Esophagus squamous epithelium (tissue), 5 donors: ENCODE measurements at places on chromosomes 5 and 9. TPM values are rescaled to one million over a fixed set of nuclear protein-coding genes. Genes with fewer than 3 reads are reported as not detected.

Gene SERF1B
- 11.3 TPM for total RNA-seq

Gene TGFBI
- 9.2 TPM for total RNA-seq

Gene SYK
- total RNA-seq = 50.2 TPM

Gene HACD4
- total RNA-seq = 0.97 TPM

Gene KLHL9
- total RNA-seq = 21.2 TPM

GRCh38 chr5:9474219-9475002 is 71.5 kb downstream of the SEMA5A start:
- no peaks in the 10 kb centered on the region for H3K4me1 ChIP-seq
- no peak overlapping the region for H3K4me3 ChIP-seq
- H3K36me3 ChIP-seq = no peaks in the 10 kb centered on the region
- DNase-seq = no peak
- H3K27ac ChIP-seq = no peak overlapping the region

- no peak for DNase-seq
- no peaks in the 10 kb centered on the region for H3K4me1 ChIP-seq
- no peaks in the 10 kb centered on the region for H3K36me3 ChIP-seq
- H3K27me3 ChIP-seq = no peaks in the 10 kb centered on the region
- H3K4me3 ChIP-seq = no peak overlapping the region
These were observed 35.3 kb upstream of the SPDL1 start for GRCh38 chr5:169548315-169548714.

GRCh38 chr5:107289030-107289714 is 381.6 kb downstream of the EFNA5 start:
- H3K27ac ChIP-seq = no peak overlapping the region
- no peak overlapping the region for H3K4me3 ChIP-seq
- H3K4me1 ChIP-seq = peaks cover 6% of the 10 kb centered on the region
- no peaks in the 10 kb centered on the region for H3K36me3 ChIP-seq
- DNase-seq = no peak

- no peak overlapping the region for H3K27ac ChIP-seq
- DNase-seq = no peak
- no peaks in the 10 kb centered on the region for H3K36me3 ChIP-seq
These were observed 185.5 kb downstream of the TAF11L14 start for GRCh38 chr5:17819783-17820182.

GRCh38 chr9:114805670-114806525 is at the start of gene TNFSF15:
TSS of gene TNFSF15 (minus strand) at chr9:114806039. CDS start at chr9:114806012, 27 bp downstream.
- H3K4me3 ChIP-seq = peak within 1 kb of the TSS; percentile 52
- peaks cover 40% of the 10 kb centered on the region for H3K4me1 ChIP-seq
- no peaks in the 10 kb centered on the region for H3K27me3 ChIP-seq
- peak within 1 kb of the TSS; percentile 78 for H3K27ac ChIP-seq

GRCh38 chr9:4894076-4894475 is 91.0 kb upstream of the JAK2 start:
- H3K36me3 ChIP-seq = no peaks in the 10 kb centered on the region
- DNase-seq = no peak
- H3K4me1 ChIP-seq = no peaks in the 10 kb centered on the region

DNA sequence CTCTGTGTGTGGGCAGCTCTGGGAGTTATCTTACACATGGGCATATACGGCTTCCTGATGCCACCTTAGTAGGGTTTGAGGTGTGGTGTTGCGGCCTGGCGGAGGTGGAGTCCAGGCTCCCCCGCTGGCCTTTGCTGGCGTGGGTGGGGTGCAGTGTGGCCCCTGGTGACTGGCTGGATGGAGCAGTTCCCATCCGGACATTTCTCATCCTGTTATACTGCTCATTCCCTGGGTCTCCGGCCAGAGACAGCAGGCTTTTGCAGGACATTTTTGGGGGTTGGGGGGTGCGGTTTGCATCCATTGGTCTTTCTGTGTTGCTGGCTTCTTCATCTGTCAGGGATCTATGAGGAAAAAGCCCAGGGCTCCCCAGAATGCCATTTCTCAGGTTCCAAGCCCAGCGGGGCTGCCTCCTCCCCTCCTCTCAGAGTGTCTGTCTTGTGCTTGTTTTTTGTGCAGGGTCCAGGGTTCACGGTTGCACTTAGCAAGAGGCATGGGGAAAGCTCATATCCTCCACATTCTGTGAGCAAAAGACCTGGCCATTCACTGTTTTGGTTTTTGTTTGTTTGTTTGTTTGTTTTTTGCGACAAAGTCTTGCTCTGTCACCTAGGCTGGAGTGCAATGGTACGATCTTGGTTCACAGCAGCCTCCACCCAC is 22.3 kb downstream of the NDUFS6 start:
- no peak for DNase-seq
- peaks cover 80% of the 10 kb centered on the region for H3K36me3 ChIP-seq
- no peaks in the 10 kb centered on the region for H3K27me3 ChIP-seq
- H3K4me1 ChIP-seq = no peaks in the 10 kb centered on the region
- H3K27ac ChIP-seq = no peak overlapping the region

- H3K36me3 ChIP-seq = no peaks in the 10 kb centered on the region
- H3K4me3 ChIP-seq = no peak overlapping the region
- H3K27me3 ChIP-seq = no peaks in the 10 kb centered on the region
- no peaks in the 10 kb centered on the region for H3K4me1 ChIP-seq
- DNase-seq = no peak
- H3K27ac ChIP-seq = no peak overlapping the region
These were observed 634.8 kb downstream of the DMRTA1 start for GRCh38 chr9:23081377-23081776.

GRCh38 chr5:159792180-159792579 is 124.1 kb upstream of the ADRA1B start:
- no peaks in the 10 kb centered on the region for H3K4me1 ChIP-seq
- no peak overlapping the region for H3K27ac ChIP-seq
- no peaks in the 10 kb centered on the region for H3K36me3 ChIP-seq
- no peak for DNase-seq

- DNase-seq = no peak
- H3K27me3 ChIP-seq = no peaks in the 10 kb centered on the region
These were observed 8.4 kb upstream of the SAP30L start for GRCh38 chr5:154437281-154437965.

GRCh38 chr5:7705261-7705660 is 145.7 kb downstream of the CFAP90 start:
- H3K27ac ChIP-seq = no peak overlapping the region
- DNase-seq = no peak
- H3K27me3 ChIP-seq = no peaks in the 10 kb centered on the region

- no peak for DNase-seq
- peak overlapping the region; percentile 11 for H3K4me3 ChIP-seq
- no peaks in the 10 kb centered on the region for H3K27me3 ChIP-seq
- H3K27ac ChIP-seq = peak overlapping the region; percentile 30
- peaks cover 38% of the 10 kb centered on the region for H3K4me1 ChIP-seq
These were observed 94.4 kb upstream of the IFNE start for GRCh38 chr9:21576331-21577189.

DNA sequence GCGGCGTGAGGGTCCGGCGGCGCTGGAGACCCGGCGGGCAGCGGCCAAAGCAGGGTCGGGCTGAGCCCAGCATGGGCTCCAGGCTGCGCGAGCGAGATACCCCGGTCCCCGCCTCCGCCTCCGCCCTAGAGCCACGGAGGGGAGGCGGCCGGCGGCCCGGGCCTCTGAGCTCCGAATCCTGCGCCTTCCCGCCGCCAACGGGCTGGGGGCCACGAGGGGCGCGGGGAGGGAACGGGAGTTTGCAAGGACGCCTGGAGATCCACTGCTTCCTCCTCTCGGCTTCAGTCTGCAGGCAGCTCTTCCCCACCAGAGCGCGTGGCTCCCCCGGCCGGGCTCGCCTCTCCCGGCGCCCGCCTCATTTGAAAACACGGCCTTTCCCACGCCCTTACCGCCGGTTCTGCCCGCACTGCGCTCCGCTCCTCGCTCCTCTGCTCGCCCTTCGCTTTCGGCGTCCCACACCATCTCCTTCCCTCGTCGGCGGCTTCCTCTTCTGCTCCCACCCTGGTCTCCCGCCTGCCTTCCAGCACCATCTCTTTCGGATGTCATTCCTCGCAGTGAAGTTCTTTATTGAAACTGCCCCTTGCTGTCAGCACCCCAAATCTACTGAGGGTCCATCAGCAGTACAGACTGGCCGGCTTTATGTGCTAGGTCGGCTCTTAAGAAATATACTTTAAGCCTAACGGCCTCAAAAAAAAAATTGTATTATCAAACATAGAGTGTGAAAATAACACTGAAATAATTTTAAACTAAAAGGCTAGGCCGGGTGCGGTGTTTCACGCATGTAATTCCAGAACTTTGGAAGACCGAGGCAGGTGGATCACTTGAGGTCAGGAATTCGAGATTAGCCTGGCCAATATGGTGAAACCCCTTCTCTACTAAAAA is 105.0 kb upstream of the FAM120A start:
- H3K4me1 ChIP-seq = peaks cover 6% of the 10 kb centered on the region
- no peaks in the 10 kb centered on the region for H3K36me3 ChIP-seq

- H3K27ac ChIP-seq = peak within 1 kb of the TSS; percentile 90
- H3K36me3 ChIP-seq = no peaks in the 10 kb centered on the region
- no peak for DNase-seq
These were observed at the start of gene BNC2 for GRCh38 chr9:16870596-16871335. TSS of gene BNC2 (minus strand) at chr9:16870670. CDS start at chr9:16870648, 22 bp downstream.

DNA sequence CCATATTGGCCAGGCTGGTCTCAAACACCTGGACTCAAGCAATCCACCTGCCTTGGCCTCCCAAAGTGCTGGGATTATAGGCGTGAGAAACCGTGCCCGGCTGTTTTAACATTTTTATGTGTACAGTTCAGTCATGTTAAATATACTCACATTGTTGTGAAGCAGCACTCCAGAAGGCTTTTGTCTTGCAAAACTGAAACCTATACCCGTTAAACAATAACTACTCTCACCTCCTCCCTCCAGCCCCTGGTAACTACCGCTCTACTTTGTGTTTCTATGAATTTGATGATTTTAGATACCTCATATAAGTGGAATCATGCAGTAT is 23.1 kb upstream of the SHB start:
- H3K36me3 ChIP-seq = no peaks in the 10 kb centered on the region
- H3K4me3 ChIP-seq = no peak overlapping the region
- no peaks in the 10 kb centered on the region for H3K4me1 ChIP-seq
- H3K27me3 ChIP-seq = no peaks in the 10 kb centered on the region
- H3K27ac ChIP-seq = no peak overlapping the region

- no peak overlapping the region for H3K4me3 ChIP-seq
- H3K27me3 ChIP-seq = no peaks in the 10 kb centered on the region
- H3K27ac ChIP-seq = no peak overlapping the region
- H3K36me3 ChIP-seq = no peaks in the 10 kb centered on the region
- no peak for DNase-seq
These were observed 9.9 kb downstream of the RBM27 start for GRCh38 chr5:146213210-146213826.

DNA sequence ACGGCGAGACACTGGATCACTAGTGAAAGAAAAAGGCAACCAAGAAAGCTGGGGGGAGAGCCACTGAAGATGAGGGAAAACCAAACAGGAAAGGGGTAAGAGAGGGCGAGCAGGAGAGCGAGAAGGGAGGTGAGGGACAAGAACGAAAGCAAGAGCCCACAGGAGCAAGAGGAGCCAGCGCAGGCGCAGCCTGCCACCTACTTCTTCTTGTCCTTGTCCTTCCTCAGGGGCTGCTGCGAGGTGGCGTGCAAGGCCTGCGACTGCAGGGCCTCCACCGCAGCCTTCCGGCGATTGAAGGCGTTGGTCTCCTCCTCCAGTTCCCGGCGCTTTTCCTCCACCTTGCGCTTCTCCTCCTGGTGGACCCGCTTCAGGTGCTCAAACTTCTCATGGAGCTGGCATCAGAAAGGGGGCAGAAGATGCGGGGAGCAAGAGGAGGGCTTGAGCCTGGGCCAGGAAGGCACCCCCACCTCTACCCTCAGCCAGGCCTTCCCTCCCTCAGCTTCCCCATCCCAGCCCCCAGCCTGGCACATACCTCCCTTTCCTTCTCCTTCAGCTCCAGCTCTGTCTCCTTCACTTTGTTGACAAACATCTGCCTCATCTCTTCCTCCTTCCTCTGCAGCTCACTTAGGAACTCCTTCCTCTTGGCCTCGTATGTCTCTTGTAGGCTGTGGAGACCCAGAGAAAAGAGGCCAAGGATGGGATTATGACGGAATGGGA is 13.5 kb downstream of the CCNI2 start:
- no peak overlapping the region for H3K4me3 ChIP-seq
- H3K36me3 ChIP-seq = peaks cover 17% of the 10 kb centered on the region
- H3K4me1 ChIP-seq = no peaks in the 10 kb centered on the region
- no peaks in the 10 kb centered on the region for H3K27me3 ChIP-seq
- no peak overlapping the region for H3K27ac ChIP-seq

DNA sequence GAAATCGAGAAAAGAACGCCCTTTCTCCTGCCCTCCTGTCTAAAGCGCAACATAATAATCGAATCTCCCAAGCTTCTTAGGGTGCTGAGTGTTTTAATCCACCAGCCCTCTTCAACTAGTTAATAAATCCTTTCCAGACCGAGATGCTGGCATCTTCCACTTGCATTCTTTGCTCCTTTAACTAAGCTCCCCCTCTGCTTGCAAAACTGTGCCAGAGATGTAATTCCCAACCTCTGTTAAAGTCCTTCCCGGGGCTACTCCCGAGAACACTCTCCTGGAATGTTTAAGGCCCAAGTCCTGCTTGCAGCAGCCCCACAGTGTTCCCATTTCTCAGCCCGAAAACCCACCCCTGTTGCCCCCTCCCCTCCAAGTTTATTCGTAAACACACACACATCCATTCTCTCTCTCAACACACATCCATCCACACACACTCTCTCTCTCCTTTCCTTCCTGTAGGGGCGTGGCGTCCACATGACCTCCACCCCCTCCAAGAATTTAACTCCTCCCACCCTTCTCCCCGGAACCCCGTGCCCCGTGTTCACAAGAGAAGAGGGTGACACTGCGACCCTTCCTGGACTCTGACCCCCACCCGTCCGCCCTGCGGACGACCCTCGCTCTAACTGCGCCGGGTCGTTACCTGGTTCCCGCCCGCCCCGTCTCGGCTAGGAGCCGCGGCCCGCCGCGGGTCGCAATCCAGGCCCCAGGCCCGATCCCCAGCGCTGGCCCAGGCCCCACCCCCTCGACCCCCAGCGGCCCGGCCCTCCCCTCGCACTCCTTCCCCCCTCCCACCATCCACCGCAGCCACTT is 7.0 kb upstream of the MGAT1 start:
- no peaks in the 10 kb centered on the region for H3K36me3 ChIP-seq
- DNase-seq = peak; percentile 70
- peaks cover 81% of the 10 kb centered on the region for H3K4me1 ChIP-seq
- peak overlapping the region; percentile 77 for H3K4me3 ChIP-seq
- peak overlapping the region; percentile 99 for H3K27ac ChIP-seq

GRCh38 chr9:110073356-110073905 is 134.5 kb downstream of the C9orf152 start:
- no peak overlapping the region for H3K27ac ChIP-seq
- no peak for DNase-seq
- no peaks in the 10 kb centered on the region for H3K36me3 ChIP-seq
- no peaks in the 10 kb centered on the region for H3K4me1 ChIP-seq
- H3K27me3 ChIP-seq = no peaks in the 10 kb centered on the region

- no peak overlapping the region for H3K27ac ChIP-seq
- no peaks in the 10 kb centered on the region for H3K36me3 ChIP-seq
- no peak for DNase-seq
- peak overlapping the region; percentile 42 for H3K4me3 ChIP-seq
- H3K27me3 ChIP-seq = peaks cover 92% of the 10 kb centered on the region
- H3K4me1 ChIP-seq = peaks cover 24% of the 10 kb centered on the region
These were observed 1.7 kb downstream of the EPB41L4B start for GRCh38 chr9:109319017-109319625.
